ENCODE measurements at places on chromosomes 7 and 10.

DNA sequence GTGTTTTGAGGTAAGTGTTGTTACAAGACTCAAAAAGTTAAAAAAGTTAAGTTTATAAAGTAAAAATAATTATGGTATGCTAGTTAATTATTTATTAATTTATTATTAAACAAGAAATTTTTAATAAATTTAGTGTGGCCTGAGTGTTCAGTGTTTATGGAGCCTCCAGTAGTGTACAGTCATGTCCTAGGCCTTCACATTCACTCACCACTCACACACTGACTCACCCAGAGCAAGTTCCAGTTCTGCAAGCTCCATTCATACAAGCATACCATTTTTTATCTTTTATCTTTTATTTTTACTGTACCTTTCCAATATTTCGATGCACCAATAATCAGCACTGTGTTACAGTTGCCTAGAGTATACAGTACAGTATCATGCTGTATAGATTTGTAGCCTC, 381.2 kb upstream of the MGMT start:
- DNase-seq, result no peak

DNA sequence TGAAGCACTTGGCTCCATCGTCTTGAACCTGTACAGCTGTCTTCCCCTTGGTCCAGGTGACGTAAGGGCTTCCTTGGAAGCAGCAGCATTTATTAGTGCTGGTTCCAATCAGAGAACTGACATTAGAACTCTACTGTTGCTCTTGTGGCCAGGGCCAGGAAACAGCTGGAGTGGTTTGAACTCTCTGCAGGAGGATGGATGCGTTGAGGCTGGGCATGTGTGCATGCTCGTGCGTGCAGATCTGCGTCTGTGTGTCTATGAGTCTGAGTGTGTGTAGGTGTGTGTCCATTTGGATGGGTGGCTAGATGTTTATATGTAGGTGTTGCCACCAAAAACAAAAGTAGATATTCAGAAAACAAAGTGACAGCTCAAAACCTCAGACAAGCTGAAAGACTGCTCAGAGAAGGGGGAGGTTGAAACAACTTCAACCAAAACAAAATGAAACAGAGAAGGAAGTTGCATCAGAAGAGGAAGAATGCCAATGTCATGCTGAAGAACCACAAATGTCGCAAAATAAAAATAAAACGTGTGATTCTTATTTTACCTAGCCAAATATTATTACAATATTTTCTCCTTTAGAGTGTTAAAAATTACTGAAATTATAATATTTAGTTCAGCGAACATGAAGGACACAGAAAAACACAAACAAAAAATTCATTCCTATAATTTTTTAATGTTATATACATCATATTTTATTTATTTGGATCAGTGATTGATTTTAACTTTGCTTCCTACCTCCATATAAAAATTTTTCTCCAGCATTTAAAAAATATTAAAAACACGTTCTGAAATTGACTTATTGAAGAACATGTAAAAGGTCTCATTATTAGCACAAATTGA, 96.1 kb upstream of the MKLN1 start:
- DNase-seq, result no peak

DNA sequence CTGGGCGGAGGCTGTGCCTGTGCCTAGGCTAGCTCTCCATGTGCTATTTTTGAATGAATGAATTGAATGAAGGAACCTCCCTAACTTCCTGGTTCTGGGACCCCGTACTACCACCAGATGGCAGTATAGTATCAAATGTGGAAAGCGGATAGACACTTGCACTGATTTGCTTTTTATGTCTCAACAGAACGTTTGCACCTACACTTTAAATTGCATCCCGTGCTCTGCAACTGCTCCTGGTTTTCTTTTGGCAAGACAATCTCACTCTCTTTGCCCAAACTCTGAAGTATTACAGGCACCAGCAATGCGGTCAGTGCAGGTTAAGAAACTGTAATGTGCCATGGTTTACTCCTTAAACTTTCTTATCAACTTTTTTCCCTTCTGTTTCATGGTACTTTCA, 6.5 kb downstream of the FZD8 start:
- DNase-seq, result no peak

GRCh38 chr7:117665368-117665767, 185.5 kb downstream of the CFTR start:
- no peak for DNase-seq

GRCh38 chr10:12995425-12995861, 6.1 kb downstream of the CCDC3 start:
- DNase-seq, result no peak

- no peak for DNase-seq
Measured at GRCh38 chr7:148172920-148173319, 417.6 kb upstream of the C7orf33 start.
